HT1080 (cell line): ENCODE measurements at places on chromosomes 7 and 10. TPM values are rescaled to one million over a fixed set of nuclear protein-coding genes. Genes with fewer than 3 reads are reported as not detected.

DNA sequence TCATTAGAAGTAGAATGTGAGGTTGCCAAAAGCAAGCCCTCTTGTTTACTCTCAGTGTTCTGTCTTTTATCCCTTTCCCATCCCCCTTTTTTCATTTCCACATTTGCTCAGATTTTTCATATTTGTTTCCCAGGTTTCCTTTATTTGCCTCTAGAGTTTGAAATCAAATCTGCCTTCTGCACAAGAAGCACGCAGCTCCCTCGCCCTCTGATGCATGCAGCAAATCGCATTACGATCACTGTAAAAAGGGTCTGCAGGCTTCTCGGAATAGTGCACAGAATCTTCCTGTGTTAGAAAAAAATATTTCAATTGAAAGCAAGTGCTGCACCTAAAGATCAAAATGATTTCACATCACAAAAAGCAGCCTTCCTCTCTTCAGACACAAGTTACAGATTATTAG is 129.0 kb downstream of the GPAM start:
- DNase-seq: no peak

GRCh38 chr10:12235116-12235694 is 39.2 kb downstream of the CDC123 start:
- DNase-seq: no peak

DNA sequence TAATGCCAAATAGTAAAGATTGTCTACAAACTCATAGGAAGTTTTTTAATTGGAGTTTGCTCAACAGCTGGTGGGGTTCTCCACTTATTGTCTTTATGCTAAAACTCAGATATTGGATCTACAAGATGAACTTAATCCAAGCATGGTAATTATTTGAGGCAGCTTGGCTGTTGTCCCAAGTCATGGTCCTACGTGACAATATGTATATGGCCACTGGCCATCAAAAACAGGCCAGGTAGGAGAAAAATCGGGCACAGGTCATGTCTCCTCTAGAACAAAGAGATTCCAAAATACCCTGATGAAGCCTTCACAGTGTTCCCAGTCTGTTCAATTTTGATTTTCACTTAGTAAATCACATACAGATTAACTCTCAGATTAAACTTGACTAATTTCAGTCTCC is 606.4 kb downstream of the TNS3 start:
- no peak for DNase-seq

Gene TMEM236
- total RNA-seq: 0.02 TPM in 1 of 2 replicates, not detected in the other

Gene GOLGA7B
- 0.33 and 0.39 TPM in 2 replicates for total RNA-seq

GRCh38 chr10:6202098-6202683 is 541 bp upstream of the PFKFB3 start:
- DNase-seq: no peak

GRCh38 chr7:37832194-37832593 is 16.2 kb upstream of the NME8 start:
- DNase-seq: peak; percentile 17

Gene CUL1
- total RNA-seq: 41.9 and 49.3 TPM in 2 replicates

GRCh38 chr10:78194539-78195402 is 161.1 kb downstream of the RPS24 start:
- DNase-seq: peak; percentile 29

Gene POLR2J2
- total RNA-seq: 1.5 and 1.6 TPM in 2 replicates

Gene OR2A42
- not detected in 2 replicates for total RNA-seq

Gene WEE2
- total RNA-seq: 0.03 TPM in 2 replicates

Gene OGDHL
- 9.5 and 10.7 TPM in 2 replicates for total RNA-seq

Gene SLC4A2
- total RNA-seq: 121 and 146 TPM in 2 replicates

DNA sequence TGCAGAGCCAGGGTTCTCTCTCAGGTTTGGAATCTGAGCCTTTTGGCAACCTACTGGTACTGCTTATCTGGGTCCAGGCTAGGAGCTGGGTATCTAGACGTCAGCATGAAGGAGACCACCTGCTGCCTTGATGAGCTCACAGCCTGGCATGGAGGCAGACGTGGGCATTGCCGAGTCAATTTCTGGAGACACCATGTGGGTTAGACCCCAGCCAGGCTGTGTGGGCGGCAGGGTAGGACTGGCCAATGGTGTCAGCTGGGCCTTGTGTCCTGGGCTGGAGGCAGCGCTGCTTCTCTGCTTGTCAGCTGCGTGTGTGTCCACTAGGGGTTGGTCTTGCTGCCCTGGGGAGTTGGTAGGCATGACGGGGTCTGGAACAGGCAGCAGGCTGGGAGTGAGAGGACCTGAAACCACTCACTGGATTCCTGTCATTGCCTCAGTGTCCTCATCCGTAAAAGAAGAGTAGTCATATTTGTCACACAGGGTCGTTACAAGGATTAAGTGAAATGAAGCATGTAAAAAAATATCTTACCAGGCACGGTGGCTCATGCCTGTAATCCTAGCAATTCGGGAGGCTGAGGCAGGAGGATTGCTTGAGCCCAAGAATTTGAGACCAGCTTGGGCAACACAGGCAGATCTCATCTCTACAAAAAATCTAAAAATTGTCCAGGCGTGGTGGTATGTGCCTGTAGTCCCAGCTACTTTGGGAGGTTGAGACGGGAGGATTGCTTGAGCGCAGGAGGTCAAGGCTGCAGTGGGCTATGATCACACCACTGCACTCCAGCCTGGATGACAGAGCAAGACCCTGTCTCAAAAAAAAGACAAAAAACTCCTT is 31.7 kb upstream of the ANKRD2 start:
- no peak for DNase-seq

Gene ASB10
- total RNA-seq: not detected in 2 replicates
